ENCODE measurements at places on chromosomes 5 and 9.

- DNase-seq: no peak
Measured at GRCh38 chr5:76723906-76724305, 8.0 kb downstream of the F2R start.

DNA sequence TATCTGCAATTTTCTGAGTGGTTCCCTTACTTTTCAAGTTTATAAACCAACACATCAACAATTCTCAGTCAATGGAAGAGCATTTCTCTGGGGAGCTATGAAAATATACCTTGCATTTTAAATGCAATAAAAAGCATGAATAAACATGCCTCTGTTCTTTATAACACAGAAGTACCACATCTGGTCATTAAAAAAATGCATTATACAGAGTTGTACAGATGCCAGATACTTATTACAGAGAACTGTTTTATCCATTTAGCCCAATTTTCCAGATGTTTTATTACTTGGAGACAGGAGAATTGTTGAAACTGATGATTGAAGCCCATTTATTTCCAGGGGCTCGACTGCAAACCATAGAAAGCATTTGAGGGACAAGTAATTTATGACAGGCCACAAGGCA lies 19.2 kb upstream of the HEXB start:
- DNase-seq: no peak

DNA sequence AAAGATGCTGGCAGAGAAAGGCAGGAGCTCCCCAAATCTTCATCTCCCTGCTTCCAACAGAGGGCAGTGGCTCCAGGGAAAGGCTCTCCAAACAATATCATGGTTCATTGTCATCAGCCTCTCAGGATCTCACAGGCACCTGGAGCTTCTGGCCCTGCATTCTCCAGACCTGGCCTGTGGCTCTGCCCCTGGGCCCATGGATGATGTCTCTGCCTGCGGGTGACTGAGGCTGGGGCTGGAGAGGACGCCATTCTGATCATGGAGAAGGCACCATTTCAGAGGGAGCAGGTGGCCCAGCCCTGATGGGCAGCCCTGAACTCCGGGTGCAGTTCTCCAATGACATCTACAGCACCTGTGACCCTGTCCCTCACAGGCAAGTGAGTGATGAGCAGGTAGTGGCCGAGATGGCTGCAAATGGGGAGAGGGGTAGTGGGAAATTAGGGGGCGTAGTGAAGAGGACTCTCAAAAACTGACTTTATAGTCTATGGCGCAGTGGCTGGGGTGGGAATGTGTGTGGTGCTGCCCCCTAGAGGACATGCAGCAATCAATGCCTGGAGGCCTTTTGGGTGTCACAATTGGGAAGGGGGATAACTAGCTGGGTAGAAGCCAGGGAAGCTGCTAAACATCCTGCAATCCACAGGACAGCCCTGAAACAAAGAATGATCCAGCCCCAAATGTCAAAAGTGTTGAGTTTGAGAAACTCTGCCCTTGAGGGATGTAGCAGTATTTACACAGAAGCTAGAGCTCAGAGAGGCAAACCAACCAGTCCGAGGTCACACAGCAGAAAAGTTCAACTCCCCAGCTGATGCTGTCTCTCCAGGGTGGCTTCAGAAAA lies 3.2 kb downstream of the SH3PXD2B start:
- DNase-seq: no peak

- no peak for DNase-seq
Measured at GRCh38 chr5:72555871-72556270, 48.7 kb upstream of the ZNF366 start.
